Right kidney (tissue), 9 donors: ENCODE measurements at places on chromosomes 4 and X.
A peak's percentile ranks its signal among the peaks of the same experiment; 100 is the strongest.

DNA sequence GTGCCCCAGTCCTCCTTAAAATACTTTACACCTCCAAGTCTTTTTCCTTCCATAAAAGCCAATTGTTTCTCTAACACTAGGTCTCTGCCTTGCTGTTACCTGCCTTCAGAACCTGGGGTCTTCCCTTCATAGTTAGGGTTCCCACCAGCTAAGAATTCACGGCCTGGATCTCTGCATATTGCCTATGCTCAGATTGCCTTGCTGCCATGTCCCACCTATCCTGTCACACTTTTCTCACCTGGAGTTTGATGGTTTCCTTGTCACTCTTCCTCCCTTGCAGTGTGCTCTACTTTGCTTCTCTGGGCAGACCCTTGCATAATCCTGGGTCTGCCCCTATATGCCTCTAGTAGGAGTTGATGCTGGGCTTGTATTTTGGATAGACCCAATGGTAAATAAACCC is 36.6 kb upstream of the TMPRSS11E start:
- no peak for DNase-seq

GRCh38 chrX:79036157-79036880 is 91.1 kb downstream of the P2RY10 start:
- no peak for DNase-seq

- DNase-seq, result no peak
Measured at GRCh38 chr4:84977396-84977795, 10.9 kb upstream of the WDFY3 start.

- DNase-seq, result no peak
Measured at GRCh38 chr4:100574607-100575006, 56.8 kb upstream of the EMCN start.

DNA sequence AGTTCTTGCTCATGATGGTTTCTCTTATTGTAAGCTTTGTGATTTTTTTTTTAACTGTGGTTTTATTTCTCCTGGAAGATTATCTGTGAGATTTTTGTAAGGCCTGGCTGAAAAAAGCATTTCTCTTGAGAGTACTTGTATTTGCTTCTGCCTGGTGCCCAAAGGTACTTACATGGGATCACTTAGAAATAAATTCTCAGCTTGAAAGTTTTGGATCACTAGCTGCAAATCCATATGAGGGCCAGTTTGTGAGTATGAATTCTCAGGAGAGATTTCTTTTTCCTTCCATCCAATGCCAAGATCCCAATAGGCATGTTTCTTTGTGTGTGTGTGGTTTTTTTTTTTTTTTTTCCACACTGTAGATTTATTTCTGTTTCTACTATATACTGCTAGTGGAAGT is 1884.7 kb upstream of the PCDH7 start:
- DNase-seq, result no peak

DNA sequence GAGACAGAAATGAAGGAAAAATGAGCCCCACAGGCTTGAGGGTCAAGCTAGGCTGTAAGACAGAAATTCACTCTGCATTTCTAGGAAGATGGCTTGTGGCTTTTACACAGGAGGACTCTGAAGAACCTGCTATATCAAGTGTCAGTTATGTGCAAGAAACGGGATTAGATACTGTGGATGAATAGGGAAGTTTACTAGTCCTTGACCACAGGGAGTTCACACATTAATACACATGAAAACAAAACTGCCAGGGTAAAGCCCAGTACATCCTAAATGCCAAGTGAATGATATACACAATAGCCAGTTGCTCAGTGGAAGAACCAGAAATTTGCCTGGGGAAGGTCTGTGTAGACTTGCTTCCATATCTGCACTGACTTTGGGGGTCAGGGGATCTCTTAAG is 53.5 kb downstream of the TMEM131L start:
- no peak for DNase-seq

GRCh38 chr4:38290366-38290765 is 330.2 kb downstream of the PTTG2 start:
- no peak for DNase-seq

DNA sequence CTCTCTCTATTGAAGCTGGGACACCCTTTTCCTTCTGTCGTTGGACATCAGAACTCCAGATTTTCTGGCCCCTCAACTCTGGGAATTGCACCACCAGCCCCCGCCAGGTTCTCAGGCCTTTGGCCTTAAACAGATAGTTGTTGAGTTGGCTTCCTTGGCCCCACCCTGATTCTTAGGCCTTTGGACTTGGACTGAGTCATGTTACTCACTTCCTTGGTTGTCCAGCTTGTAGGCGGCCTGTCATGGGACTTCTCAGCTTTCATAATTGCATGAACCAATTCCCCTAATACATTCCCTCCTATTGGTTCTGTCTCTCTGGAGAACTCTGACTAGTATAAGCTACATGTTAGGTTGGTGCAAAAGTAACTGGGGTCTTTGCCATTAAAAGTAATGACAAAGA is 195.7 kb downstream of the GPAT3 start:
- DNase-seq, result no peak

DNA sequence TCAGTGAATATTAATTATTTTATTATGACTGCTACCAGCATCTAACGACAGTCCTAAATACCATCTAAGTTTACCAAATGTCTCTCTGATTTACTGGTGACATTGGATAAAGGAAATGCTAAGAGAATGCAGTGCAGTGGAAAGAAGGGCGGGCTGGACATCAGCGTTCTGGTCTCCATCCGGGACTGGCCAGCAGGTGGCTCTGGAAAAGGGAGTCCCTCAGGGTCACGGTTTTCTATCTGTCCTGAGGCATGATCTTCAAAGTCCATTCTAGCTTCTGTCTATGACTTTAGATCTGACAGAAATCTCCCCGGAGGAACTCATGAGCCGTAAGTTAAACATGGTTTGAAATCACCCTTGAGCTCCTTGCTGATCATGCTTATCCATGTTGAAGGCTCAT is 3.3 kb downstream of the TRIM2 start:
- DNase-seq, result no peak

DNA sequence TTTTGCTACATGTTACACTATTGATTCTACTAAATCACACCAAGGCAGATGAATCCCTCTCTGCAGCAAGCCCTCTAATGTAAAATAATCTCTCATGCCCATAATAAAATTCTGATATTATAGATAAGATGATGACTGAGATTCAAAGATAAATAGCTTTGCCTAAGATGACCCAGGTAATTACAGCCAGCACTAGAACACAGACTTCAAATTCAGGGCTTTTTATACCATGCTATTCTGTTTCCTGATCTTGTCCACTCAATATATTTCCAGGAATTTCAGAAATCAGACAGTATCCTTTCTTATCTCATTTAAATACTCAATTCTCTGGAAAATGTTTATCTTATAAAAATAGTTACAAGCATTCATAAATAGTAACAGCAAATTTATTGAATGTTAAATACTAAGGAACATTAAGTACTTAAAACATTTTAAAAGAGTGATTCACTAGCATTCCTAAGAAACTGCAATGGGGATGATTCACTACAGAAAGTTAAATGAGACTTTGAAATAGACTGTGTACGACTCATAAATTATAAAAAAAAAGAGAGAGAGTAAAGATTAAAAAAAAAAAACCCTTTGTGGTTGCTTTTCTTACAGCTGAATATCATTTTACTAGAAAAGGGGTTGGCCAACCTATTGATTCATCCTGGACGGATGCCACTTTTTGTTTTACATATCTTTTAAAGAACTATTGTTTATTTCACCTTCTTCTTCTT is 45.8 kb upstream of the IL21 start:
- DNase-seq, result no peak

DNA sequence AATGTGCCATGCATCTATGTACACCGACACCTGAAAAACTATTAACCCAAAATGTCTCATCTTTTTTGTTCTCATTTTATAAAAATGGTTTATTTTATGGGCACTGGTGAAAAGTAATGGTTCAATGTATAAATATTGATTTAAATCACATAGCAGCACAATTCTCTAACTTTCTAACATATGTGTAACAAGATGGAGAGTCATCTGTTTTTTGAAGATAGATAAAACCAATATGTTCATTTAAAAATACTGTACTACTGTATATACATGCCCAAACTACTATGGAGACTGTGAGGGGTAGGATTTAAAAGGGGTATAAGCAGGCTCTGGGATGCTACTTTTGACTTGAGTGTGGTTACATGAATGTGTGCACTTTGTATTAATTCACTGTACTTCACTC is 67.6 kb downstream of the GLRA3 start:
- DNase-seq, result no peak

- no peak for DNase-seq
Measured at GRCh38 chrX:10044021-10044420, 76.9 kb downstream of the CLDN34 start.

DNA sequence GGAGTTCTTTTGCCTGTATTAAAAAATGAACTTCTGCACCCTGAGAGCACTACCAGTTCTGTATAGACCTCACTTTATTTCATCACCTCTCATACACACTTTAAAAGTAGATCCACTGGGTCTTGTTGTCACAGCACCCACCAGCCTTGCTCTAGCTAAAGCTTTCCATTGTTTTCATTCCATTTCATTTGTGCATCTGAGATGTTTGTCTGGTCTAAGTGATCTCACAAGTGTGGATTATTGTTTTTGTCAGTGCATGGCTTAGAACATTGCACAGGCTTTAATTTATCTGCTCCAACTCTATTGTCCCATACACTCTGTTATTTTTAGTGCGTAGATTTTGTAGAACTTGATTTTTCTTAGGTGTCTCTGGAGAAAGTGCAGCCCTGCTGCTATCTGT is 1157.5 kb upstream of the PABPC4L start:
- no peak for DNase-seq

GRCh38 chr4:993111-994029 is at the start of gene SLC26A1:
Gene SLC26A1 (minus strand): TSS chr4:993404. CDS start chr4:991703, 1,701 bp downstream.
- DNase-seq, result peak; percentile 40

GRCh38 chrX:21741869-21742701 is 15.8 kb downstream of the SMPX start:
- no peak for DNase-seq

DNA sequence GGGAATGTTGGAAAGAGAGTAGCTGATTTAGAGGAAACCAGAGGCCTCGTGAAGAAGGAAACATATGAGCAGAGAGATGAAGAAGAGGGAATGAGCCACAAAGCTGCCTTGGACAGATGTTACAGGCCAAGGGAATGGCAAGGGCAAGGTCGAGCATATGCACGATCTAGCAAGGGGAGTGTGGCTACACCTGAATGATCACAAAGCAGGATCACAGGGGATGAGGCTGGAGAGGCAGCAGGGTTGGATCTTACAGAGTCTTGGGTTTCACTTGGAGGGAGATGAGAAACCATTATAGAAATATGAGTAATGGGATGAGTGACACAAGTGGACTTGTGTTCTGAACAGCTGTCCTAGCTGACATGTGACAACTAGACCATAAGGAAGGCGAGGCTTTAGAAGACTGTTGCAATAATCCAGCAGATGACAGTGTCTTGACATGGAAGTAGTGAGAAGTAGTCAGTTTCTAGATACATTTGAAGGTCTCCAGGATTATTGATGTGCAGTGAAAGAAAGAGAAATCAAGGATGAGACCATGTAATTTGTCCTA is 58.7 kb downstream of the RASGEF1B start:
- no peak for DNase-seq

GRCh38 chr4:94475050-94475449 is 23.3 kb downstream of the PDLIM5 start:
- DNase-seq, result no peak

DNA sequence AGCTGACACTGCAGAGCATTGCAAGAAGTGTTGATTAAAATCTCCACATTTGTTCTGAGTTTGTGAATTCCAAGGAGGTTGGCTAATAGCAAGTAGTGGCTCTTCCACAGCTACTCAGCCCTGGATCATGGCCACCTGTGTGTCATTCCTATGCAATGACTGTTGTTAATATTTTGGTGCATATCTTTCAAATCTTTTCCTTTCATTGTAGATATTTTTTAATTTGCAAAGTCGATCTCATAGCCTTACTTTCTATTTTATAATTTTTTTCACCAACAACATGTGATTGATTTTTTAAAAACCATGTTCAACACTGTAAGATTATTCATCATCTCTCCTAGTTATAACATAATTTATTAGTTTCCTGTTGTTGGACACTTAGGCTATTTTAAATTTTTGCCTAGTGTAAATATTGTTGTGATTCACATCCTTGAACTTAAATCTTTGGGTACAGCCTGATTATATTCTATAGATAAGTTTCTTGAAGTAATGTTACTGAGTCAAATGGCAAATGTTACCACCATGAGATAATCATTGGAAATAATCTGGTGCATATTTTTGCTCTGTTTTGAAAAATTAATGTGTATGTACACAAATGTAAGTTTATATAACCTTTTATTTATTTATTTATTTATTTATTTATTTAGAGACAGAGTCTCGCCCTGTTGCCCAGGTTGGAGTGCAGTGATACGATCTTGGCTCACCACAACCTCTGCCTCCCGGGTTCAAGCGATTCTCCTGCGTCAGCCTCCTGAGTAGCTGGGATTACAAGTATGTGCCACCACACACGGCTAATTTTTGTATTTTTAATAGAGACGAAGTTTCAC is 17.1 kb upstream of the ARHGAP10 start:
- no peak for DNase-seq

DNA sequence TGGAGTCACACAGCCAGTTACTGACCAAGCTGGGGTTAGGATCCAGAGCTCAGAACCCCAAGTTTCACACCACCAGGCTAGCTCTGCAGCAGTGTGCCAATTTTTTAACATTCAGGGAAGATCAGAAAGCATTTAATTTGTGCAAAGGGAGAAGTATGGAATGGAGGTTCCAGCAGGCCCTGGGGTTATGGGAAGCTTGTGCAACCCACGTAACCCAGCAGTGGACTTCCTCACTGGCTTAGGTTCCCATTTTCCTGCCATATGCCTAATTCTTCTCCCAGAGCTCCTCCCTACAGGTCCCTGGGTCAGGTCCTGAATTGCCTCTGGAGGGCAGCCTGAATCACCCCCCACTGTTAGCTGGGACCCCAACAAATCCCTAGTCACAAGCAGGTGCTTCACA is 14.0 kb downstream of the APLN start:
- DNase-seq, result no peak

DNA sequence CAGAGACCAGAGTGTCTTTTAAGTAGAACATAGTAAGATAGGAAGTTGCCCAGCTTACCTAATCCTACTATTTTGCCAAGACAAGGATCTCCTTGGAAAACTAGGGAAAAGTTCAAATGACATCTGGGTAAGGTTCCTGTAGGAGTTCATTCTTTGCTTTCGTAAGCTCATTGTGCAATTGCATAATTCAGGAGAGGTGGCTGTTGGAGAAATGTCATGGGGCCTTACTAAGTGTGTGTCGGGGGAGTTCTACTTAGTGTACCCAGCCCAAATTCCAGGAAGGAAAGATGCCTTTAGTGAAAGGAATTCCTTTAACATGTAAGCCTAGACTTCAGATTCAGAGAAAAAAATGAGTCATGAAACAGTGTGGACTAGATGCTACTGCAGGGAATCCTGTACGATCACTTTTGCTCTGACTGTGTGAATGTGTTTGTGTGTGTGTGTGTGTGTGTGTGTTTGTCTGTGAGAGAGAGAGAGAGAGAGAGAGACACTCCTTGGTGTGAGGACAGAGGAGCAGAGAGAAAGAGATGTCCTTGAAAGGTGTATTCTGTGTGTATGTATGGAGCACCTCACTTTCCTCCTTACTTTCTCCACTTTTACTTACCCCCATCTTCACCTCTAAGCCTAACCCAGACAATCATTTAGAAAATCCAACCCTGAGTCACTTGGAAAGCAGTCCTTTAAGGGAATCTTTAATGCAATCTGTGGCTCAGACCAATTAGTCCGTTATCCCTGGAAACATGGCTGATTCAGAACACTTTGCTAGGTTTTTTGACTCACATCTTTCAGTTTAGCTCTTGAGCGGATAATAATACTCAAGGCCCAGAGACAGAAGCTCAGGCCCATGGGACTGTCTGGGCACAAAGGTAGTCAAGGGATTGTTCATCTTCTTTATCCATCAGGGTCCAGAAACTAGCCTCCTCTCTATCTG is 114.5 kb upstream of the ACSL4 start:
- no peak for DNase-seq
